Activated T-cell treated with anti-CD3 and anti-CD28 coated beads for 1 hour (primary cell): ENCODE measurements at places on chromosomes 3 and 15.

DNA sequence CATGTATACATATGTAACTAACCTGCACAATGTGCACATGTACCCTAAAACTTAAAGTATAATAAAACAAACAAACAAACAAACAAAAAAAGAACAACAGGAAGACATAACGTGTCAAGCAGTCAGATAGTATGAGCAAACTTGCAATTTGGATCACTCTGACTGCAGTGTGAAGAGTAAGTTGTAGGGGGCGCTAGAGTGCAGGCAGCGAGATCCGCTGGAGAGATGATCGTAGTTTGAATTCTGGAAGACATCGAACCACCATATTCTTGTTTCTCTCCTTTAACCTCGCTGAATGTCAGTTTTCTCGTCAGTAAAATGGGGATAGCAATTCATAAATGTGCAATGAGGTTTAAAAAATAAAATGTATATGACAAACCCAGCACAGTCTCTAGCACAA is 165.2 kb upstream of the LMCD1 start:
- DNase-seq: no peak

DNA sequence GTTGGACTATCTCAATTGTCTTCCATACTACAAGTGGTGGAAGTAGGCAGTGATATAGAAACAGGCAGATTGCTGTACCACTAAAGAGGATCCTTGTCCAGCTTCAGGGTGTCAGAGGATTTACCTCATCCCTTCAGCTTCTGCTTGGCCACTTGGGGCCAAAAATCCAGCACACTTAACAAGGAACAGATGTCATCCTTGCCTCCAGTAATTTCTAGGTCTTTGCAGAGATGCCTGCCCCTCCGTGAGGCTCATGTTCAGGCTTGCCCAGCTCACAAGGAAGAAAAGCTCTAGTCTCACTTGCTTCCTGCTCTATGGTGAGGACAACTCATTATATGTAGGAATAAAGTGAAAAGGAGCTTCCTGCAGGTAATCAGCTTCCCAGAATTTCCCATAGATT is 510.3 kb downstream of the EPHA3 start:
- DNase-seq: no peak

DNA sequence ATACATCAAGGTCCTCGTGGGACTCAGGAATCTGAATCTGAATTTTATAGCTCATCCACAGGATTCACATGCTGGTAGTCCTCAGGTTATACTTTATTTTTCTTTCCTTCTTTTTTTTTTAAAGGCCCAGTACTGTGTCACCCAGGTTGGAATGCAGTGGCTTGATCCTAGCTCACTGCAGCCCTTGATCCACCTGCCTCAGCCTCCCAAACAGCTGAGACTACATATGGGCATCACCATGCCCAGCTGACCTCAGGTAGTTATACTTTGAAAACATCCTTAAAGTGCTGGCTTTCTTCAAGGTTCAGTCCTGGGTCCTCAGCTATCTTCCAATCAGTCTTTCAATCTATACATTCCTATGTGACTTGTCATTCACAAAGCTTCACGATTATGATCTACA is 38.2 kb downstream of the SNX4 start:
- DNase-seq: no peak

DNA sequence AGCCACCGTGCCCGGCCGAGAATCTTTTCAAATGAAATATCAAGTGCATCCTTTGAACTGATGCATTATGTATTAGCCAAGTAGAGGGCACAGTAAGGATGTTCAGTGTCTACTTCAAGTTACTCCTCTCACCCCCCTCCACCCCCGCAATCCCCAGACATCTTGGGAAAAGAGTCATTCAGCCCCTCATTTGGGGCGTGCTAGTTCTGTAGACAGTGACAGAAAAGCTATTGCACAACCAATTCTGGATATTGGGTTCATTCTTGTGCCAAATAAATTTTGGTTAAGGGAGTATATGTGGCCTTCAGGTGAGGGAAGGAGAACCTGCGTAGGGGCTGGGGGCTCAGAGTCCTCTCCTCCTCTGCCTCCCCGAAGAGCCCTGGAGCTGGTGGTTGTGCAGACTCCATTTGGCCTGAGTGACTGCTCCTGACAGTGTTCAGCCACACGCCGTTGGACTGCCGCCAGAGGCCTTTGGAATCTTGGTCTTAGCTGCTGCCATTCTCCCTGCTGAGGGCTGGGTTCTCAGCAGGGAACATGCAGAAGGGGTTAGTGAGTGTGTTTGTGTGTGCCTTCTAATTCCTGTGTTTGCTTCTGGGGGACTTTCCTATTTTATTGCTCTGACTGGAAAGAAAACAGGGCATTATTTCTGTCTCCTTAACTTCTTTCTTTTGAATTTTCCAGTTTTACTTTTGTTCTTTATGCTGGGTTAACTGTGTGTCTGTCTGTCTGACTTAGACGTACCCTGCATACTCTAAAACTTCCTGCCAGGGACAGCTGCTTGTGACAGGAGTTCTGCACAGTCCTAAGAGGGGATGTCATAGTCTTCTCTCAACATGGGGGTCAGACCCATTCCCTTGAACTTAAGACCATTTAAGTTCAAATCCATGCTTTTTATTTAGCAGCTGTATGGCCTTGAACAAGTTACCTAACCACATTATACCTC is 21.0 kb downstream of the RARB start:
- DNase-seq: no peak

DNA sequence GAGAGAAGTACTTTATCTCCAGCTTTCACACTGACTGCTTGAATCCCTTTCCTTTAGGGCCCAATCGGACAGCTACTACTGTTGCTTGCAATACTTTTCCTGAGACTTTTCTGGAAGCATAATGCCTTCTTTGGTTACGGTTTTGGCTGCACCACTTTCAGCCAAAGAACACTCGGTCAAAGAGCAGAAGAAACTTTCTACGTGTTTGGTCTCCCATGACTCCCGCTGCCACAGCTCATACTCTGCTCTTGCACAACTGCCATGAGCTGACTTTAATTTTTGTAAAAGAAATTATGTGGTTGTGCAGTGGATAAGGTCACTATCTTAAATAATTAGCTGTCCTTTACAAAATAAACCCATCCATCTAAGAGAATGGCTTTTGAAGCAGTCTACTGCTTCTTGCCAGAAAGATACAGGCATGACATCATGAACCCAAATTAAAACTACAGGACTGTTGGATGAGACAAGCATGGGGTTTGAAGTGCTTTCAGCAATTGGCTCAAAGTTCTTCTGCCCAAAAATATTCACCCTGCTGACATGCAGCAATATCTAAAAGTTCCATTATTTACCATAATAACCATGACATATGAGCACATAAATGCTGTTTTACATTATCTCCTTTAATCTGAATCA is 42.0 kb downstream of the PROS1 start:
- no peak for DNase-seq

DNA sequence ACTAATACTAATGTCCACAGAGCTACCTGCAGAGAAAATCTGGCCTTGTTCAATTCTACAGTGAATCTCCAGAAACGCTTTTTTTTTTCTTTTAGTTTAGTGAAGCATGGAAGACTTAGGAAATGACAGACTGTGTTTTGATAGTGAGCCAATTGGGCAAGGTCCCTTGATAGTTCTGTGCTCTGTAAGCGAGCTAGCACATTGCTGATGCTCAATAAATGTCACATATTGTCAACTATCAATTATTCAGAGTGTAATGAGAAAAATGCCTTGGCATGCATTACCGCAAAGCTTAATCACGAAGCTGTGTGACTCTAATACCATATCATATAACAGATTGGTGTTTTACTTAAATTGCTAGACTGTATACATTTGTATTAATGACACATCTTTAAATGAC is 5.2 kb upstream of the C3orf85 start:
- no peak for DNase-seq

- DNase-seq: no peak
Measured at GRCh38 chr3:172853921-172854666, 103.6 kb downstream of the ECT2 start.

GRCh38 chr3:44665173-44665572 is 16.6 kb downstream of the ZNF35 start:
- no peak for DNase-seq

GRCh38 chr3:8739757-8740504 is 6.3 kb downstream of the CAV3 start:
- DNase-seq: no peak

- peak; percentile 95 for DNase-seq
Measured at GRCh38 chr3:12484198-12484982, at the start of gene TSEN2. Gene TSEN2, plus strand, starts transcription at chr3:12484480. Its CDS starts 5,321 bp downstream, at chr3:12489801.

DNA sequence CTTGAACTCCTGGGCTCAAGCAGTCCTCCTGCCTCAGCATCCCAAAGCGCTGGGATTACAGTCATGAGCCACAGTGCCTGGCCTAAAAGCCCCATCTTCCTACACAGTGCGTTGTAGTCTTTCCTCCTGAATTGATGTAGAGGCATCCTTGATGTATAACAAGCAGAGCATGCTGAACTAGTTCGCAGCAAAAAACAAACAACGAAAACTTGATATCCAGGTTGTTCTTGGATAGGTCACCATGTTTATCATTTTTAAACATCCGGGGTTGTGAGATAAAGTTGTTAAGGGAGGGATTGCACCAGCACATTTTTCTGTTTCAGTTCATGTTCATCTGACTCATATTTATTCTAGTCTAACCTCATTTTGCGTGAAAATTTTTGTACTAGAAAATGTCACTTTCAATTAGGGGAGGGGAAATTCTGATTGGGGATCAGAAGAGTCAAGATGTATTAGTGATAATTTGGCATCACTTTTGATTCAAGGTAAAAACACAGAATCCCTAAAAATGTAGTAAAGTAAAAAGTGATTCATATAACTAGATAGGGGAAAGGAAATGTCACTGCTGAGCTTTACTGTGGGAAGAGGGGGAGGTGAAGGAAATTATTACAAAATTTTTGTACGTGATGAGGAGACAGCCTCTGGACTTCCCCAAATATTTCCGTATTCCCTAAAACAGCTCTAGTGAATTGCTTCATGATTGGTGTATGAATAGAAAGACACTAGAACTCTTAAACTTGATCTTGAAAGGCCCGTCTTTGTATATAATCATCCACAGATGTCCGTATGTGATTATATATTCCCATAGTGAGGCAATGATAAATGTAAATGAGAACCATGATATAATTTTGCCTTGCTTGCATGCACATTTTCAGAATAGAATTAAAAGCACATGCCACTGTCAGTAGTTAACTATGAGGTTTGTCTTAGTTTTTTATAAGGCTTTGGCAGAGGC is 22.9 kb downstream of the RAB8B start:
- DNase-seq: no peak

DNA sequence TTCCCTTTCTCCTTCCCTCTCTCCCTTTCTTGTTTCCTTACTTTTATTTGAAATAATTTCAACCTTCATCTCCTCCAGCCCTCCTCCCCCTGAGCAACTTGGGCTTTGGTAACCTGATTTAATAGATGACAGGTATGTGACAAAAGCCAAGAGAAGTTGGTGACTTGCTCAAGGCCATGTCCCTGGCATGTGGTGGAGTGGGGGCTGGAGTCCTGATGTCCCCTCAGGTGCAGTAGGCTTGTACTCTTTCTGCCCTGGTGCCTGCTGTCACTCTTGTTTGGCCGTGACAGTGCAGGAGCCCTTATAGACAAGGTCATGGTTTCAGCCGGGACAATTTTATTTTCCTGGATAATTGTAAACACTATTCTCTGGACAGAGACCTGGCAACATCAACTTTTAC is 152.7 kb downstream of the SV2B start:
- no peak for DNase-seq

GRCh38 chr15:63076714-63077046 is 34.1 kb downstream of the TPM1 start:
- no peak for DNase-seq

GRCh38 chr15:91411586-91411985 is 311.5 kb downstream of the SV2B start:
- no peak for DNase-seq

GRCh38 chr15:62472616-62473299 is 307.7 kb upstream of the C2CD4B start:
- DNase-seq: no peak

DNA sequence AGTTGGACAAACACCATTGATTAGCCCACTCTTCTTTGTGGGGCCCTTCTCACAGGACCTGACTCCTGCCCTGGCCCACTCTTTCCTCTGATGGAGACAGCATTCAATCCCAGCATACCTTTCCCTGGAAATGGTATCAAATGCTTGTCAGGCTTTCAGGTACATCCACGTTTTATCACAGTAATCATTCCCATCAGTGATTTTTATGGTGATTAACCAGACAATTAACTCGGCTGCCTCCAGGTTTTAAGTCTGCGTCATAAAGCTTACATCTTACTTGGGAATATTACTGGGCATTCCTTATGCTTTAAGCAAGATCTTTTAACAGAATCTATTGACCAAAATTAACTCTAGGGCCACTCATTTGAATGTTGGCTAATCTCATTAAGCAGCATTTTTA is 33.4 kb downstream of the LRRK1 start:
- no peak for DNase-seq

DNA sequence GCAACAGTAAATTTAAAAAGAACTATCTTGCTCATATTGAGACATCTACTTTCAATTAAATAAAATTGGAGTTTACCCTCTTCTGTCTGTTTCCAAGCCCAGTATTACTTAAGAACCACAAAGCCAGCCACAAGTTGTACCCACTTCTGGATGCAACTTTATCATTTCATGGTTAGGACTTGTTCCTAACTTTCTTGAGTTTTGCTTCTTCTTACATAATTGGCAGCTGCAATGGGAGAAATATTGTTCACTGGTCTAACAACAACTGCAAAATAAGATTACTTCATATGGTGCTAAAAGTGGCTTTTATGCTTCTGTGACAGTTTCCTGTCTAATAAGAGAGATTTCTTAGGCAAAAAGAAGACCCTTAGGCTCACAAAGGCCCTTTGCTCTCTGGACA is 240.6 kb downstream of the OTOL1 start:
- DNase-seq: no peak

- no peak for DNase-seq
Measured at GRCh38 chr15:38826880-38827279, 262.3 kb upstream of the RASGRP1 start.

DNA sequence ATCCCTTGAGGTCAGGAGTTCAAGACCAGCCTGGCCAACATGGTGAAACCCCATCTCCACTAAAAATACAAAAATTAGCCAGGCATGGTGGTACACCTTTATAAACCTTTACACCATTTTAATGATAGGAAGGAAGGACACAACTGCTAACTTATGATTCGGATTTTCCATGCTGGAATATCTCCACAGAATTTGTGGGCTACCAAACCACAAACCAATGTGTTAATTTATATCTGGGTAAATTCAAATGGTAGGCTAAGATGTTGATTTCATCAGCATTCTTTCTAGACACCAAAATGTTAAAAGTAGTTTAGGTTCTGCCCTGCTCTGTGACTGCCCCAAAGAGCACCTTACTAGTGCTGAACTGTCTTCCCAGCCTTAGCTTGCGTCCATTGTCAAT is 72.8 kb downstream of the POLQ start:
- no peak for DNase-seq

GRCh38 chr3:184678317-184679055 is 33.4 kb downstream of the MAGEF1 start:
- no peak for DNase-seq

DNA sequence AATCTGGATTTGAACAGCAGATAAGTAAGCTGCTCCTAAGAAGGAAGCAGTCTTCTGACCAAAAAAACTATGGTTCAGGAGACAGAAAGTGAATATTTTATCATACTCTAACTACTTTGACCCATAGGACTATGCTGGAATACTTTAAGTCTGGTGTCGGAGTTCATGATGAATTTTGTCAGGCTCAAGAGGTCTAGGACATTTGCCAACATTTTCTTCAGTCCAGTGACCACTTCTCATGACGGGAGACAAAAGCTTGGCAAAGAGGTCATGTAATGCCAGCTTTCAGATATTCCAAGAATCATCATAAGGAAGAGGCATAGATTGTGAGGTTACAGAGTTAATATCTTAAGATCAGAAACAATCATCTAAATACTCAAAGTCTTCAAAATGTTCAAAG is 20.5 kb upstream of the DCBLD2 start:
- DNase-seq: no peak
